KG1 (cell line): ENCODE measurements at places on chromosomes 3 and 15.

- no peak for DNase-seq
Observed at GRCh38 chr3:132488151-132488550, 70.8 kb downstream of the DNAJC13 start.

DNA sequence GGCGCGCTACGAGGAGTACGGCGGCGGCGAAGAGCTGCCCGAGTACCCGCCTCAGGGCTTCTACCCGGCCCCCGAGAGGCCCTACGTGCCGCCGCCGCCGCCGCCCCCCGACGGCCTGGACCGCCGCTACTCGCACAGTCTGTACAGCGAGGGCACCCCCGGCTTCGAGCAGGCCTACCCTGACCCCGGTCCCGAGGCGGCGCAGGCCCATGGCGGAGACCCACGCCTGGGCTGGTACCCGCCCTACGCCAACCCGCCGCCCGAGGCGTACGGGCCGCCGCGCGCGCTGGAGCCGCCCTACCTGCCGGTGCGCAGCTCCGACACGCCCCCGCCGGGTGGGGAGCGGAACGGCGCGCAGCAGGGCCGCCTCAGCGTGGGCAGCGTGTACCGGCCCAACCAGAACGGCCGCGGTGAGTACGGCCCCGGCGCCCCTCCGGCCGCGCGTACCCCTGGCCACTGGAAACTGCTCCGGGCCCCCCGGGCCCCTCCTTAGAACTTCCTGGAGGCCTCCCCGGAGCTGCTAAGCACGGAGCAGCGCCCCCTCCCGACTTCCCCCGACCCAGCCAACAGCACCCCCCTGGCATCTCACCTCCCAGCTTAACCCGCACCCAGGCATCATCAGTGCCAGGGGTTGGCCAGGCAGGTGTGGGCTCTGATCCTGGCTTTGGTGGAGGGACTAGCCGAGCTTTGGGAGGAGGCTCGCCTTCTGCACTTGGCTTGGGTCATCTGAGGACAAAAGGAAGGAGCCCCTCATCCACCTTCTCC lies 1.4 kb downstream of the LOXL1 start:
- peak; percentile 68 for DNase-seq

- DNase-seq: no peak
Observed at GRCh38 chr15:68425428-68426060, 6.4 kb downstream of the ITGA11 start.

DNA sequence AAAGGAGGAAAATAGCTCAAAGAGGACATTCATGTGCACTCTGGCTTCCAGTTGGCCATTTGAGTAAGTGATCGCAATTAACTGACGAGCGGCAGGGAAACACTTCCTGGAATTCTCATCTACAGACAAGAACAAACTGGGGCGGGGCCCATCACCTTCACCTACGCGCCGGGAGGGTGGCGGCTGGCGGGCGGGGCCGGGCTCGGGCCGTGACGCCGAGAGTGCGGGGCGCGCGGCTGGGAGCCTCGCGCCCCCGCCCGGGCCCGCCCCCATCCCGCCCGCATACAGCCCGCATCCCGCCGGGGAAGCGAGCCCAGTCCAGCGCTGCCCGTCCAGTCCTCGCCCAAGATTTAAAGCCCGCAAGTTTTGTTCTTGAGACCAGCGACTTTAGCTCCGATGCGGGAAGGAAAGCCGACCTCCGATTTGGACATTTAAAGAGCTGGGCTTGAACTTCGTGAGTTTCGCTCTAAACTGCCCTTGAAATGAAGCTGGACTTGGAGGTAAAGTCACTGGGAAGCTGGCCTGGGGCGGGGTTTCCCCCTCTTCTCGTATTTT lies at the start of gene B3GNT5:
B3GNT5 (plus strand) TSS at position 281 of the 555 bp plus-strand sequence. CDS start 16,546 bp downstream, outside the sequence.
- DNase-seq: peak; percentile 51

DNA sequence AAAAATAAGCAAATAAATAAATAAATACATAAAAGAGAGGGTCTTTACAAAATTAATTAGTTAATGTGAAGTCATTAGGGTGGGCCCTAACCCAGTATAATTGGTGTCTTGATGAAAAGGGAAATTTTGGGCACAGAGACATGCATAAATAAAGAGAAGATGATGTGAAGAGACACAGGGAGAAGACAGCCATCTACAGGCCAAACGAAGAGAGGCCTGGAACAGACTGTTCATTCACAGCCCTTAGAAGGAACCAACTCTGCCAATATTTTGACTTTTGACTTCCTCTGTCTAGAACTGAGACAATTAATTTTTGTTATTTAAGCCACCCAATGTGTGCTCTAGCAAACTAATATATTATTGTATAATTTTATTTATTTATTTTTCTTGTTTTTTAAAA lies 29.6 kb upstream of the SELENOK start:
- DNase-seq: no peak

DNA sequence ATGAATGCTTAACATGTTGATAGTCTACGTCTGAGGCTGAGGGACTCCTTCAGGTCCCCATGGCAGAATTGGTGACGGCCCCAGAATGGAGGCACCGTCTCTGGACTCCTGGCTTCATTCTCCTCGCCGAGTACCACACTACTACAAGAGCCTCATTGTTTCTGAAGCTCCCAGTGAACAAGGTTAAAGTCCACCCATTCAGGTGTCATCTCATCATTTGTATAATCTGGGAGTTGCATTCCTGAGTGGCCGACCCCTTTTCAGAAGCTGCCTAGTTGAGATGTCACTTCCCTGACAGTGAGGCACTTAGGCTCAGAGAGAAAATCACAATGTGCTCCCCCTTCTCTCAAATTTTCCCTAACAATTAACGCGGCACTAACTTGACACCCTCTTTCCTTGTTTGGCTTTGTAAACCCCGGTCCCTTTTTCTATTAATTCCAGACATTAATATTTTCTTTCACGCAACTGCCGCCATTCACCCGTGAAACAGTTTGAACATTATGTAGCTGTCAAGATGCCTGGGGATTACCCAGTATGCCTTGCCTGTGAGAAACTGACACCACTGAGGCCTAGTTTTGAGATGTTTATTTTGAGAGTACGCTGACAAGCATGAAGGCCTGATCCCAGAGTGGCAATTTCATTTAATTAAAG lies 105.6 kb downstream of the MCTP2 start:
- DNase-seq: no peak

- DNase-seq: no peak
Observed at GRCh38 chr3:125052624-125053303, 3.0 kb downstream of the HEG1 start.

- DNase-seq: no peak
Observed at GRCh38 chr15:42612367-42612912, 37.0 kb downstream of the STARD9 start.

GRCh38 chr3:49553324-49553691 lies 969 bp upstream of the BSN start:
- no peak for DNase-seq

GRCh38 chr3:44842376-44842775 lies 19.3 kb upstream of the TMEM42 start:
- DNase-seq: no peak

DNA sequence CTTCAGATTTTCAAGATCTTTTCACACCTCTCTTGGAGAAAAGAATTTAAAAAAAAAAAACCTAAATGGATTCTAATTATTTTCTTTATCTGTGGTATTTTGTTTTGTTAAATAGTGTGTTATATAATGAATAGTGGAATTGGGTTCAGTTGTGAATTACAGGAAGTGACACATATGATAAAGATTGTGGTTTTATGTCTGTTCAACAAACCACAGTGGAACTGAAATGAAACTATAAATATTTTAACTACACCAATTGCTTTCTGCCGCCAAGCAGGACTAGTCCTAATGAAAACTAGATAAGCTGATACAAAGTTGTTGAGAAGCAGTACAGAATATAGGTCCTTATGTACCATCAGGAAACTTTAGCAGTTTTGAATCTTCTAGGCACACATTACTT lies 121.6 kb downstream of the UBE2E2 start:
- DNase-seq: no peak

DNA sequence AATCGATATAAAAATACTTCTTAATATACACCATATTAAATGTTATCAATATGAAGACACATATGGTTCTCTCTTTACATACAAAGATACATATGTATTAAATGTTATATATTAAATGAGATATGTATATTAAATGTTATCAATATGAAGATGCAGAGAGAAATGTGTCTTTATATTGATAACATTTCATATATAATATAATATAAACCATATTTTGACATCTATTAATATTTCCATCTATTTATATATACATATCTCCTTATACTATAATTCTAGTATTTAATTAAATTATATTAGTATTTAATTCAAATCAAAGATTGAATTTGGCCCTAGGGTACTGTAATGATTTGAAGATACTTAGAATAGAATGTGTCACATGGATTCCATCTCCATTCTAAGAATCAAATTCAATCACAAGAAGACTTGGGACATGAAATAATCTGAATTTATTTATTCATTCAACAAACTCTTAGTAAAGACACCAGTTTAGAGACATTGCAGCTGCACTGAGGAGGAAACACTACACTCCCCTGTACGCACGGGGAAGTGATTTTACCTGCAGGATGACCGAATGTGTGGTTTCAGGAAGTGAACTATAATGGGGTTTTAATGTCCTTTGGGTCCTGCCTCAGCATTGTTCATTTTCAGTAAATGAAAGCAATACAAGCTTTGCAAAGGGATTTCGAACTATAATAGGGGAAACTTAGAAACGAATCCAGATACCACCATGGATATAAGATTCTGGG lies 365.1 kb downstream of the MECOM start:
- DNase-seq: no peak

GRCh38 chr15:88664151-88664778 lies 25.4 kb downstream of the ISG20 start:
- DNase-seq: no peak
